Activated CD4-positive, alpha-beta T cell treated with anti-CD3 and anti-CD28 coated beads, Interleukin-2, amount 10 ng/mL, durations not matched to agents 24 days and 14 days (primary cell): ENCODE measurements at places on chromosomes 16 and 17. TPM values are rescaled to one million over a fixed set of nuclear protein-coding genes. Genes with fewer than 3 reads are reported as not detected.

KIF22 gene
- 132 TPM in 2 replicates for total RNA-seq

RPL27 gene
- total RNA-seq = 1,178 and 1,206 TPM in 2 replicates

RMI2 gene
- 63.8 and 65.6 TPM in 2 replicates for total RNA-seq

SULT1A4 gene
- 2.7 and 3.1 TPM in 2 replicates for total RNA-seq

FZD2 gene
- not detected in 2 replicates for total RNA-seq

CMTM2 gene
- 0.51 and 0.95 TPM in 2 replicates for total RNA-seq

GPR142 gene
- total RNA-seq = 0.28 TPM in 1 of 2 replicates, not detected in the other

MGAT5B gene
- total RNA-seq = 0.21 and 0.51 TPM in 2 replicates

TSPAN10 gene
- 0.14 and 0.37 TPM in 2 replicates for total RNA-seq

HEATR9 gene
- 0.14 TPM in 1 of 2 replicates, not detected in the other for total RNA-seq

MYH13 gene
- not detected in 2 replicates for total RNA-seq

PRSS8 gene
- not detected in 2 replicates for total RNA-seq

RNF227 gene
- 6.2 and 6.5 TPM in 2 replicates for total RNA-seq

CCL14 gene
- not detected in 2 replicates for total RNA-seq

HS3ST2 gene
- total RNA-seq = not detected in 2 replicates

ZNF597 gene
- 1.9 and 2.1 TPM in 2 replicates for total RNA-seq

TBC1D3G gene
- not detected in 2 replicates for total RNA-seq

SLC35G6 gene
- total RNA-seq = not detected in 2 replicates

TEX14 gene
- 0.07 TPM in 2 replicates for total RNA-seq

FOXL1 gene
- total RNA-seq = 0.05 TPM in 1 of 2 replicates, not detected in the other

FADS6 gene
- total RNA-seq = not detected in 2 replicates

NUFIP2 gene
- 83.2 and 89.7 TPM in 2 replicates for total RNA-seq

GRAPL gene
- total RNA-seq = 4.8 and 6.4 TPM in 2 replicates

KRTAP4-9 gene
- total RNA-seq = not detected in 2 replicates

CA10 gene
- total RNA-seq = not detected in 2 replicates

ALOX12B gene
- total RNA-seq = 0.77 and 0.88 TPM in 2 replicates
